GM12865 (cell line): ENCODE measurements at places on chromosomes 12 and 14.

DNA sequence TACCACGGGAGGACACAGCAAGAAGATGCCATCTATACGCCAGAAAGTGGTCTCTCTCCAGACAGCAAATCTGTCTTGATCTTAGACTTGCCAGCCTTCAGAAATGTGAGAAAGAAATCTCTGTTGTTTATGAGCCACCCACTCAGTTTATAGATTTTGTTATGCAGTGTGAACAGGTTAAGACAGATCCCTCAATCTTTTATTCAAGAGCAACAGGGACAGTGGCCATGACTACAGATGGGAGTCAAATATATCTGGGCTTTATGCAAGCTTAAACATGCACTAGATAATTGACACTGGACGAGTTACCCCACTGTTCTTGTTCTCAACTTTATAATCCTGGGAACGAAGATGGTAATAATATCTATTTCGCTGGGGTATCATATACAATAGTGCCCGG is 288.7 kb downstream of the RPAP3 start:
- DNase-seq, result no peak

- peak; percentile 68 for DNase-seq
Measured at GRCh38 chr12:107884769-107885694, 110.5 kb downstream of the ASCL4 start.

DNA sequence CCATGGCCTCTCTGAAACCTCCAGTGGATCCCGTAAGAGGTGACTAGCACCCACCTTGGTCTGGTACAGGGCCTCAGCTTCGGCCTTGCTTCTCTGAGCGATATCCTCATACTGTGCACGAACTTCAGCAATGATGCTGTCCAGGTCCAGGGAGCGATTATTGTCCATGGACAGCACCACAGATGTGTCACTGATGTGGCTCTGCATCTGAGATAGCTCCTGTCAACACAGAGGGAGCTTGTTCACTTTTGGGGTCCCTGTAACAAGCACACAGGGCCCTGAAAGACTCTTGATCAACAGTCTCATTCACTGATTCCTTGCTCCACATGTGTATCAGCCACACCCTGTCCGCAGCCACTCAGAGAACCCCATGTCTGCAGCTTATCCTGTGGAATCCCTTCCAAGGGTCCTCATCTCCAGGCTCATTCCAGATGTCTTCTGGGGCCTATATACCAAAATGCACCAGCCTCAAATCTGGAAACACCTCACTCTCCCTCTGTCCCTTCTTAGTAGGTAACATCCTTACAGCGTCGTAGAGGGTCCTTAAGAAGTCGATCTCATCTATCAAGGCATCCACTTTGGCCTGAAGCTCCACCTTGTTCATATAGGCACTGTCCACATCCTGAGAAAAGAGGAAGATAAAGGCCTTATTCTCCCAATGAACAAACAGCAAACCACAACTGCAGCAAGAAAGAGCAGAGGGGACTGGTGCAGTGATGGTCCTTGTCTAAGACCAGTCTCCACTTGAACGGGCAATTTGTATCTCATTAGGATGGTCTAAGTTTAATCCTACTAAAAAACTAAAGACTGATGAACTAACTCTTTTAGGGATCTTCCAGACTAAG is 3.5 kb downstream of the KRT3 start:
- no peak for DNase-seq

- DNase-seq, result peak; percentile 17
Measured at GRCh38 chr12:7042842-7043241, 17.7 kb upstream of the C1S start.

- DNase-seq, result peak; percentile 35
Measured at GRCh38 chr12:10304161-10304574, 3.5 kb upstream of the KLRD1 start.

DNA sequence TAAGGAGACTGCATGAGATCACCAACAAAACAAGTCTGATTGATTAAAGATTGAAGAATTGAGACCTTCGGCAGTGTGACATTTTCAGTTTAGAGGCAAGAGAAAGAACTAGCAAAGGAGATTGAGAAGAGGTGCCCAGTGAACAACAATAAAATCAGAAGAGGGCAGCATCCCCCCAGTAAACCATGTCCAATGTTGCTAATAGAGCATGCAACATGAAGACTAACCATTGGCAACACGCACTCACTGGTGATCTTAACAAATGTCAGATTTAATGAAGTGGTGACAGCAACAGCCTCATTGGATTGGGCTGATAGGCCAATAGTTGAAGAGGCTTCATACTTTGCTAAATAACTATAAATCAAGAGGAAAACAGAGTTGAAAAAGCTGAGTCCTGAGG is 20.7 kb upstream of the TAS2R14 start:
- DNase-seq, result no peak

DNA sequence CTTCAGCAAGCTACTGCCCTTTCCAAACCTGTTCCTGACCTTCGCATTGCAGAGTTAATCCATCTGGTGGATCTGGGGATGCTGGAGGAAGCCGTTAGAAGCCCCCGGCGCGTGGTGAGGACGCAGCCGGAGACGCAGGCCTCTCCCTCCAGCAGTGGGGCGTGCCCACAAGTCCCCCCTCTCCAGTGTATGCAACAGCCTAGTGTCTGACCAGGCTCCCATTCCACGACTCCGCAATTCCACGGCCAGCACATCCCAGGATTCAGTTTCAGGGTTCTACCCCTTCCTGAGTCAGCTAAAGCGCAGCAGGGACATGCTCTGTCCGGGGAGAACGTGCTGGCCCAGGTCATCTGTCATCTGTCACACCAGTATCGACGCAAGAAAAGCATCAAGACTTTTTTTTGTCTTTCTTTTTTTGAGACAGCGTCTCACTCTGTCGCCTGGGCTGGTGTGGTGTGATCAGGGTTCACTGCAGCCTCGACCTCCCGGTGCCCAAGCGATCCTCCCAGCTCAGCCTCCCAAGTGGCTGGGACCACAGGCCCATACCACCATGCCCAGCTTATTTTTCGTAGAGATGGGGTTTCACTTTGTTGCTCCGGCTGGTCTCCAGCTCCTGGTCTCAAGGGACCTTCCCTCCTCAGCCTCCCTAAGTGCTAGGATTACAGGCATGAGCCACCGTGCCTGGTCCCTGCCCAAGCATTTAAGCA is 8.0 kb upstream of the DYNC1H1 start:
- no peak for DNase-seq

DNA sequence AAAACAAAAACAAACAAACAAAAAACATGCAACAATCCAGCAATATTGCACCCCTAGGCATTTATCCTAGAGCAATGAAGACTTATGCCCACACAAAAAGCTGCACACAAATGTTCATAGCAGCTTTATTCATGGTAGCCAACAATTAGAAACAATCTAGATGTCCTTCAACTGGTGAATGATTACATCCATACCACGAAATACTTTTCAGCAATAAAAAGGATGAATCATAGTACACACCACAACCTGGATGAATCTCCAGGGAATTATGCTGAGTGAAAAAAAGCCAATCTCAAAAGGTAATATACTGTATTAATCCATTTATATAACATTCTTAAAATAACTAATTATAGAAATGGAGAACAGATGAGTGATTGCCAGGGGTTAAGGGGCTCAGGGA is 14.5 kb upstream of the GPR162 start:
- no peak for DNase-seq

GRCh38 chr14:59344691-59345455 is 120.3 kb downstream of the GPR135 start:
- DNase-seq, result no peak

GRCh38 chr12:92492995-92493394 is 209.8 kb upstream of the PLEKHG7 start:
- DNase-seq, result no peak

DNA sequence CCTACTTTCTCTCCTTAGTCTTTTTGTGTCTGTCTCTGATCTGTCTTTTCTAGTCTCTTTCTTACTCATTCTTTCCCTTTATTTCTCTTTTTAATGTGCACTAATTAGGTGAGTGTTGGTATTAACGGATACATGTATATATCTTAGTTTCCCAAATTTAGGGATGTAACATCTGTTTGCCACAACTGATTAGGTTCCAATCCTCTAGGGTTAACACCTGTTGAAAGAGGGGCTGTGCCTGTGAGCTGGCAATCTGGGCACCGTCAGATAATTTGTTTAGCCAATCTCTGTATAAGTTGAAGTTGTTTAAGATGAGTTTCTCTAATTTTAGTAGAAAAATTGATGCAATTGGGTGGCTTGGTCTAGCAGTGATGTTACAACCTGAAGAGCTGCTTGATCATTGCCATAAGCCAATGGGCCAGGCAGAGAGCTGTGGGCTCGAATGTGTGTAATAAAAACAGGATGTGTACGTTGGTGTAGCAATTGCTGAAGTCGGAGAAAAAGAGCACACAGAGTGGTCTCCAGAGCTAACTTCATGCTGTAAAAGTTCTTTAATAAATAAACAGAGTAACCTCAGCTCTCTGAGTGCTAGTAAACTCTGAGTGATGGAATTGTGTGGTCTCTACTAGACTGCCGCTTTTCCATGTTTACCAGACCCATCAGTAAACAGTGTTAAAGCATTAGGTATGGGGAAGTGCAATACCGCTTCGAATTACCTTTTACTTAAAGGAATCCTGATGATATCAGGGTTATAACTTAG is 18.3 kb upstream of the LYZ start:
- peak; percentile 18 for DNase-seq

DNA sequence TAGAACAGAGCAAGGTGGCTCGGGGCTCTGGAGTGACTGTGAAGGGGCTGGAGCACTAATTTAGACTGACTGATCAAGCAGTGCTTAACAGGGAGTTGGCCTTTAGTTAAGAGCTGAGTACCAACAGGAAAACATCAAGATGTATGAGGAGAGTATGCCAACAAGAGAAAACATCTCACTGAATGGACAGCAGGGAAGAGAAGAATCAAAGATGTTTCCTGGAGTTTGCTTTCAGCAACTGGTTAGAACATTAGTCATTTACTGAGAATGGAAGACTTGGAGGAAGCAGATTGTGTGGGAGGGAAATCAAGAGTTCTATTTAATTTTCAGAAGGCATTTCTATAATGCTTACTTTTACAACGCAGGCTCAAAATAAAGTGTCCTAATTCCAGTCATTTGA is 259.3 kb downstream of the ADAMTS20 start:
- no peak for DNase-seq

GRCh38 chr12:96350982-96351381 is 49.3 kb downstream of the CDK17 start:
- DNase-seq, result peak; percentile 28

GRCh38 chr14:105193916-105194782 is 13.0 kb upstream of the NUDT14 start:
- no peak for DNase-seq

GRCh38 chr12:27592548-27592947 is 68.5 kb downstream of the PPFIBP1 start:
- DNase-seq, result peak; percentile 46

GRCh38 chr14:104855532-104856090 is 9.5 kb upstream of the CEP170B start:
- no peak for DNase-seq

DNA sequence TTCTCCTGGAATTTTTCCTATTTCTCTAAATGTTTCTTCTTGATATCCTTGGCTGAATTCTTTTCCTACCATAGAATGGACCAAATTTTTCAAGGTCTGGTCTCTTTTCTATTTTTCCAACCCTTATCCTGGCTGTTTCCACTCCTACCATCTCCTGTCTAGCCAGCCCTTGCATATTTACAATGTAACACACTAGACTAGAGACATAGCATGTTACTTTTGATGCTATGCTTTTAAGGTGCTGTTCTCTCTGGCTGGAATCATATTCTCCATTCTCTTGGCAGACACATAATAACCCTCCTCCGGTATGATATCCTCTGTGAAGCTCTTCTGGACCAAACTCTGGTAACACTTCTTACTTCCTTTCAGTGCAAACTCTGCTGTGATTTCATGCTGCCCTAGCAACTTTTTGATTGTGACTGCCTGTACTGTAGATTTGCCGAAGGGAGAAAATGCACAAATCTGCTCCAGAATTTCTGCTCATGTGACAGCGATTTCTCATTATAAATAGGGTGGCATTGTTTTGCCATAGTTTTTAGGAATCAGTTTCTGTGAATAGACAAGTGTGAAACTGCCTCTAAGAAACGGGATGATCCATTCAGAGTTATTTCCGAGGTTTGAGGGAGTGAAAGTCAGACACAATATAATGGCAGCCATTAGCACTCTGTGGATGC is 284.4 kb downstream of the MDGA2 start:
- no peak for DNase-seq

DNA sequence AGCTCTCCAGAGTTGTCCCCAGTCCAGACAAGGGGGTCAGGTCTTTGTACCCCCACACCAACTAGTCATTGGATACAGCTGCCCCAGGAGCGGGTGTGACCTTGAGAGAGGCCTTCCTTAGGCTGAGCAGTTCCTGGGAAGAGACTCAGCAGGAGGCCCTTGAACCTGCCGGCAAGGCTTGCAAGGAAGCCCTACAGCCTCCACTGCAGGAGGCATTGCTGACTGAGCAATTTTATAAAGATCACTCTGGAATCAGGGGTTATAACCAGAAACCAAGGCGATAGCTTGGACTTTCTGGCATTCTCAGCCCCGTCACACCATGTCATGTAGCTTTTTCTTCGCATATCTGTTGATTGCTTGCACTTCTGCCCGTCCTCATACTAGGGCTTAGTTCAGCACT is 291.3 kb upstream of the CRY1 start:
- DNase-seq, result no peak

GRCh38 chr12:89671469-89671868 is 37.2 kb downstream of the ATP2B1 start:
- no peak for DNase-seq

GRCh38 chr12:109387425-109388166 is 39.9 kb downstream of the MYO1H start:
- peak; percentile 45 for DNase-seq

- DNase-seq, result no peak
Measured at GRCh38 chr14:33432407-33433023, 493.8 kb downstream of the NPAS3 start.

GRCh38 chr12:82893896-82894295 is 207.2 kb downstream of the TMTC2 start:
- no peak for DNase-seq

DNA sequence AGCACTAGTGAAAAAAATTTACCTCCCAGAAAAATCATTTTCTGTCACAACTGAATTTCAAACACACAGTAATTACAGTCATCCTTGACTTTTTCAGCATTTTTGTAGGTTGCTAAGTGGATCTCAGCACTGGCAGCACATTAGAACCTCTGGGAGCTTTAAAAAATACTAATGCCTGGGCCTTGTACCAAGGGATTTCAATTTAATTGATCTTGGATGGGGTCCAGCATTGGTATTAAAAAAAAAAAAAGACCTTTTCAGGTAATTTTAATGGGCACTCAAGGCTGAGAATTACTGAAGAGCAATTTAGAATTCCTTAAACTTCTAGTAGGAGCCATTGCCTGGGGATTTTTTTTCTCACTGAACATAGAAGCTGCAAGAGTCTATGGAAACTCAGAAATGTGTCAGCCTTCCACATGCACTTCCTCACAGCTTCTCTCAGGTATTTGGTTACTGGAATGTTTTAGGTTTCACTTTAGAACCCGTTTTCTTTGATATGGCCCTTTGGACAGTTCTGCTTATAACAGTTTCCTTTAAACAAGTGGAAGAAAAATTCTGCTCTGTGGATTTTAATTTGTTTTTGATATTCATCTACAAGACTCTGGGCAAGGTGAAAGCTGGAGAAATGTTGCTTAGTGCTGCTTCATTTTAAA is 88.5 kb upstream of the DACT1 start:
- no peak for DNase-seq
